ENCODE measurements at places on chromosomes 11 and 22.

DNA sequence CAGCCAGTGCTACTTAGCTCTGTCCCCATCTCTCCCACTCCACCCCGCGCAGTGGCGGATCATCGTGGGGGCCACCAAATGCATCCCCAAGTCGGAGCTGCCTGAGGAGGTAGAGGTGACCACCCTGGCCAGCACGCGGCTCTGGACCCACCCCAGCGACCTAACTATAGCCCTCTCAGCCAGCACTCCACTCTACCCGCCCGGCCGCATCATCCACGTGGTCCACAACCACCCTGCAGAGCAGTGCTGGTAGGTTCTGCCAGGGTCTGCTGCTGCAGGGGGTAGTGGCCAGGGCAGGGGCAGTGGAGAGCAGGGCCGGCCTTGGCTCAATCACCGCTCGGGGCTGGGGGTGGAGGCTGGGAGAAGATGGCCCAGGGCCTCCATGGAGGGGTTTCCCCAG is 13.0 kb upstream of the MYRF start:
- DNase-seq = no peak

DNA sequence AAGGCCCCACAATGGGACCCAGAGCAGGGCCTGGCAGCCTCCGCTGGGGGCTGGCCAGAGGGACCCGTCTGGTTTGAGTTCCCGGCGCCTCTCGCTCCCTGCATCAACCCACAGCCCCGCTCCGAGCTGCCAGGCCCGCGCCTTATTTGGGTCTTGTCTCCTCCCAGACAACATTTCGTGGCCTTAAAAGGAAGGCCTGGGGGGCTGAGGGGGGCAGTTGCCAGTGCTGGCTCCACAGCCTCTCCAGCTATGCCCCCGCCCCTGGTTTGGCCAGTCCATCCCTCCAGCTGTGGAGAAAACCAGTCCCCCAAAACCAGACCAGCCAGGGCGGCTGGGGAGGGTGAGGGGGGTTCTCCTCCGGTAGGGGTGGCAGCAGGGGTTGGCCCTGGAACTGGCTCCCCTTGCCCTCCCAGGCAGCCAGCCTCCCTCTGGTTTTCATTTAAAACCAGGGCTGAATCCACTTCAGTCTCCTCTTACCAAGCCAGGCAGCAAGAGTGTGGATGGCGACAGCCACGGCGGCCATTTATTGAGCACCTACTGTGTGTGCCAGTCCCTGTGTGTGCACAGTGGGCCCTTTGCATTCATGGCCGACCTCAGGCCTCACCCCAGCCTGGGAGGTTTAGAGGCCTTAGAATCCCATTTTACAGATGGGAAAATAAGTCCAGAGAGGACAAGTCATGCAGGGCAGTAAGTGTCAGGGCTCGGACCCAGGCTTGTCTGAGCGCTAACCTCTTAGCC is 18.6 kb downstream of the EMID1 start:
- no peak for DNase-seq

- DNase-seq = no peak
Observed at GRCh38 chr11:72678524-72678923, 4.3 kb upstream of the PDE2A start.

GRCh38 chr11:62888406-62888805 is 7.7 kb downstream of the SLC3A2 start:
- no peak for DNase-seq

GRCh38 chr11:60069450-60069849 is 13.0 kb downstream of the MS4A3 start:
- DNase-seq = no peak

- DNase-seq = no peak
Observed at GRCh38 chr11:130769782-130770535, 146.3 kb downstream of the SNX19 start.

DNA sequence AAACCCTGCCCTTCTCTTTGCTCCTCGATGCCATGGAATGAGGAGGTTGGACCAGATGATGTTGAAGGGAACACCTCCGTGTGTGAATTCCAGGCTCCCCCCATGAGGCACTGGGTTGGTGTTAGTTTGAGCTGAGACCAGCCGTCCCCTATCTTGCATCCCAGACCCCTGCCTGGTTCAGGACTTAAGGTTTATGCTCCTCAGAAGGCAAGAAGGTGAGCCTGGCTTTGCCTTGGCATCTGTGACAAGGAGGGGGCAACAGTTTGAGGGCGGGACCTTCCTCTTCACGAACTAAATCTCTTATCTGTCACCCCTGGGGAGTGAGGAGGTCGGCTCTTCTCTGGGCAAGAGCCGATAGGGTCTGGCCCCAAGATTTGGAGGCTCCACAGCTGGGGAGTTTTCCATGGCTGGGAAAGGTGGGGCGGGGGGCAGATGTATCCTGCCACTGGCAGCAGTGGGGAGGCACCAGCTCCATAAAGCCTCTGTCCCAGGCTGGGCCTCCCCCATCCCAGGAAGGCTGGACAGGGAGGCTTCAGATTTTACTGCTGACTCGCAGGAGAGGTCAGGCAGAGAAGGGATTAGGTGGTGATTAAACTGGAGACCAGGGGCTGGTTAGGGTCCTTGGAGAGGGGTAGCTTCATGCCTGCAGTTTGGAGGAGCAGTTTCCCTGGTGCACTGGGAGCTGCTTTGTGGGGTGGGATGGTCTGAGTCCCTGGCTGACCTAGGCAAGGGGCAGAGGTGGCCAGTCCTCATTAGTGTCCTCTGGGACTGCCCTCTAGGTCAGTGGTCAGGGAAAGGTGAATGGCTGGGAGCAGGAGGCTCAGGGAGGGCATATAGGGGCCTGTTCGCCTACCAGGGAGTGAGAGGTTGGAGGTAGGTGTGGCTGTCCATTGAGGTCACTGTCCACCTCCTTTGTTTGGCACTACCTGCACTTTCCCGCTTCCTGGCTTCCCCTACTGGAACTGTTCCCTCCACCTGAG is 1.1 kb downstream of the SEC14L2 start:
- DNase-seq = no peak

- no peak for DNase-seq
Observed at GRCh38 chr22:50311606-50312351, 4.3 kb upstream of the PLXNB2 start.

All from stimulated activated CD8-positive, alpha-beta memory T cell treated with anti-CD3 and anti-CD28 coated beads, Interleukin-12 subunit alpha, Interleukin-12 subunit beta, amount 100 ng/mL, for 1 hour (primary cell).